ENCODE measurements at places on chromosomes 6 and 20.

DNA sequence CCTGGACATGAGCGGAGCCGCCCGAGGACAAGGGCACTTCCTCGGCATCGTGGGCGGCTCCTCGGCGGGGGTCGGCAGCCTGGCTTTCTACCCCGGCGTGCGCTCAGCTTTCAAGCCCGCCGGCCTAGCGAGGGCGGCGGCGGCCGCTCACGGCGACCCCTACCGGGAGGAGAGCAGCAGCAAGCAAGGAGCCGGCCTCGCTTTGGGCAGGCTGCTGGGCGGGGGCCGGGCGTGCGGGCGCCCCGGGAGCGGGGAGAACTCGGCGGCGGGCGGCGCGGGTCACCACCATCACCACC, 6.7 kb downstream of the PRDM13 start:
- no peak for DNase-seq

- no peak for DNase-seq
These were observed 39.6 kb upstream of the MPC1 start for GRCh38 chr6:166422201-166422940.

- no peak for DNase-seq
These were observed 15.6 kb downstream of the RIPOR2 start for GRCh38 chr6:24920136-24920535.

DNA sequence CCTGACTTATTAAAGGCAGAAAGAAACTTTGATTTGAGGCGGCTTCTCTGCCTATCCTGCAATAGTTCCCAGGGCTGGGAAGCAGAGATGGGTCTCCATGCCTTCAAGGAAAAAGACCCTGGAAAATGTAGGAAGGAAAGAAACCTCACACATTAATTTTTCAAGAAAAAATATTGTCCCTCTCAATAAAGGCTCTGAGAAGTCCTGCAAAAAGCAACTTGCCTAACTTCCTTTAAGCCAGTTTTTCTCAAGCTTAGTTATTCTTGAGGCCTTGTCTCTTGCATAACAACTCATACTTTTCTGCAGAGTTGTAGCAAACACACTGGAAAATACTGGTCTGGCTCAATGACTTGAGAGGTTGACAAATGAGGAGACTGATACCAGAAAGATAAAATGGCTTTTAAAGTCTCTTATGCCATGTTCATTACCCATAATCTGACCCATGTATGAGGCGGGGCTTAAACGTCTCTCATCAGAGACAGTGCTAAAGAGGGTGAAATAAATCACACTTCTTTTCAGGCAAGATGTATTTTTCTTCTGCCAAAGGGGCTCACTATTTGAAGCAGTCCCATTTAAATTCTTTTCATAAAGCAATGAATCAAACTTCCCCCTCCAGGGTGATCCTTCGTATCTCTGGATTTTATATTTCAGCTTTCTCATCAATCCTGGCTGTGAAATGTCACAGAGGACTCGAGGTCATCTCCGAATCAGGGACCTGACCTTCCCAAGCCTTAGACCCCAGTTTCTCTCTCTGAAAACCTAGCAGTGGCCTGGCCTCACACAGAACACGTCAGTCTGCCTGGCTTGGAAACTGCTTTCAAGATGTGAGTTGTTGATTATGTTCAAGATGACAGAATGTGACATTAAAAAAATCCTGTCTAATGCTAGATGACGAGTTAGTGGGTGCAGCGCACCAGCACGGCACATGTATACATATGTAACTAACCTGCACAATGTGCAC, 82.3 kb upstream of the KCNG1 start:
- DNase-seq, result no peak

- no peak for DNase-seq
These were observed 25.3 kb downstream of the RBCK1 start for GRCh38 chr20:433300-433975.

DNA sequence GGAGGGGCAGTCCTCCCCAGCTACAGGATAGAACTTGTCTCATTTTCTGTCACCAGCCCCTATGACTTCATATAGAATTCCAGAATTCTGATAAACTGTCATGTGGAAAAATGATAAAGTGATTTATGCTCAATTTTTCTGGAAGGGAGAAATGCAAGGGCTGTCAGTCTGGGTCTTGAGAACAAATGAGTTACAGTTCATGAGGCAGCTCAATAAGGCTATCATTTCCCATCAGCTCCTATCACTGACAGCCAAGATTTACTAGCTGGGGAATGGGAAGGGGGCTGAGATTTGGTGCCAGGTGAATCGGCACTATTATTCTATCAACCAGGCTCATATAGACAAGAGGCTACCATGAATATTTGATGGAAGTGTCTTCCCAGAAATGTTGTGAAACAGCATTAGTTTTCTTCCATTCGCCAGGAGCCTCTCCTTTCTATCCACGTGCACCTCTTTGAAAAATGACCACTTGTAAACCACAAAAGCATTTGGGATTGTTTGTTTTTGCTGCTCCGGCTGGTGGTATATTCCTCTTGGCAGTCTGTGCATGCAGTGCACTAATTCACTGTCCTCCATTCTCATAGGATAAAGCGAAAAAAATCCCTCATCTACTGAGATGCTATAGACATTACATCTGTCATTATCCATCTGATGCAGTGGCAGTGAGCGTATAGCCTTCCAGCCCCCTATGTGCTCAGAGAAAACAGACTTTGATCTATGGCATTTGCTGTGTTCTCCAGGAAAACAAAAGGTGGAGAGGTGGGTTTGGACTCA, 528.7 kb upstream of the RNF217 start:
- no peak for DNase-seq
